GM23248 (cell line): ENCODE measurements at places on chromosomes 2 and 18.

DNA sequence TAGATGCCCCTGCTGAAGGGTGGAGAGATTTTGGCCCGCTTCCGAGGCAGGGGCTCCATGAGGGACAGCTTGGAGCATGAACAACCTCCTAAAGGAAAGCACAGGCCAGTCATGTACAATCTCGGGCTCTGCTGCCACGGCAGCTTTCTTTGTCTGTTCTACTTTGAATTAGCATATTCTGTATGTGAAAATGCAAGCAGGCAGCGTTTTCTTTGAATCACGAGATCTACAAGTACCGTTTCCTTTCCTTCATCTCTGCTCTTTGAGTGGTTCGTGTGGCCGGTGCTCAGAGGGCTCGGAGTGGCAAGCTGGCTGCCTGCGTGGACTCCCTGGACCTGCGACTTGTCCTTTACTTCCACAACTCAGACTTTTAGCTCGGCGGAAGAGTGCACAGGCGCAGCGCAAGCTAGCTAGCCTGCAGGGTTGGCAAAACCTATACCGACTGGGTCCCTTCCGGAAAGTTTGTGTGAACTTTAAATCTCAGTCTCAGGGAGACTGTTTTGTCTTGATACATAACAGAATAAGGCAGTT, 6.9 kb downstream of the TWIST2 start:
- DNase-seq, result peak; percentile 67

DNA sequence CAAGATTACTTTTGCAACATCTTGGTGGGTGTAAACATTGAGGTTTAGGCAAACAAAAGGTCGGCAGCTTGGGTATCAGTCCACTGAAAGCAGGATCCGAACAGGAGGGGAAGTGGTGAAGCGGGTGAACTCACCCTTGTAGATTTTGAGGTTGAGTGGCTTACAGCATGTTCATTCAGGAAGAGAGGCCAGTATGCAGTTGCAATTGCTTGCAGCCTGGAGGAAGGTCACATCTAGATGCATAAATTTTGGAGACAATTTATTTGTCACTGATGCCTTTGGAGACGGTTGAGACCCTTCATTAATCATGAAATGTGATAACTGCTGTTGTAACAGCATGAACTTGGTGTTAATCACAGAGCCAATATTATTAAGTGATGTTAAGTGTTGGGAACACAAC, 131.1 kb downstream of the LTBP1 start:
- DNase-seq, result no peak

DNA sequence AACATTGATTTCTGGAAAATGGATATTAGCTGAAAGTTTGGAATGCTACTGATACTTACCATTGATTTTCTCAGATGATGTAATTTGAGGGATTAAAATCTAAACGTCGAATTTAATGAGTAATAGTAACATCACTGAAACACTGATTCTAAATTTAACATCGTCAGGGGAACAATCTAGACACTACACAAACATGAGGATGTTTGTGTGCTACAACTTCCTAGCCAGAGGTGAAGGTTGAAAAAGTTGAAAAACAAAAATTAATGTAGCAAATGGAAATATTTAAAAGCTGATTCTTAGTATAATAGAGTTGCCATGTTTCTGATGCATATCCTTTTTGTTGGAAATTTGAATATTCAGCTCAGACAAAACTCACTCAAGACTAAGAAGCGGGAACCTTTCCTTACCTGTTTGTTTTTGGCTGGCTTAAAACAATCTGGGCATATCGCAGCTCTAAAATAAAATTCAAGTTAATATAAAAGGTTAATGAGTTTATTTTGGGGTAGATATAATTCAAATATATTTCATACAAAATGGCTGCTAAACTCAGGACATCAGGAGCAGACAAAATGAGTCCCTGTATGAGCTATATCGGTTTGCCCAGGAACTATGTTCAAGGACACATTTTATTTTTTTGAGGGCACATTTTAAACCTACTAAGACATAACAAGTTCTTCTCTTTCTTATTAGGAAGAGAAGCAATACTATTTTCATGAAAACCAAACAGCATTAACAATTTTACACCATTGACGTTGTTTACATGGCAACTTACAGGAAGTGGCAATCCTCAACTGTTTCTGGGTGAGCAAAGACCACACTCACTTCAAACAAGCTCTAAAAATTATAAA, 52.6 kb upstream of the PEX13 start:
- DNase-seq, result peak; percentile 17

- DNase-seq, result no peak
Measured at GRCh38 chr2:42762823-42763804, 821 bp downstream of the OXER1 start.
